Stimulated activated CD8-positive, alpha-beta memory T cell treated with anti-CD3 and anti-CD28 coated beads, Interleukin-7, amount 100 ng/mL, for 1 hour (primary cell): ENCODE measurements at places on chromosomes 3 and 15.

DNA sequence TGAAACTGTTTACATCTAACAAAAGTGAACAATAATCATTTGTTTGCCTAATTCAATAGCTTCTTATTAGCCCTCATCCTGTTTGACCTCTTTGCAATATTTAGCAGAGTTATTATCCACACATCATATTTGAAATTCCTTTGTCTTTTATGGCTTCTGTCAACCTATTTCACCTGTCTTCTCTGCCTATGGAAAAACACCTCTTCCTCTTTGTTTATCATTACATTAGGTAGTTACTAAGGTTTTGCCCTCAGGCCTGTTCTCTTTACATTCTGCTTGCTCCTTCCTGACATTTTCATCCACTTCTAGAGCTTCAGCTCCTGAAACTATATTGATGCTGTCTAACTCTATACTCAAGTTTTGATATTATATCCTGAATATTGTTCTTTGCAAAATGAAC lies 183.0 kb downstream of the SUCNR1 start:
- no peak for DNase-seq

- DNase-seq, result no peak
These were observed 48.8 kb downstream of the TIPARP start for GRCh38 chr3:156723182-156723619.

DNA sequence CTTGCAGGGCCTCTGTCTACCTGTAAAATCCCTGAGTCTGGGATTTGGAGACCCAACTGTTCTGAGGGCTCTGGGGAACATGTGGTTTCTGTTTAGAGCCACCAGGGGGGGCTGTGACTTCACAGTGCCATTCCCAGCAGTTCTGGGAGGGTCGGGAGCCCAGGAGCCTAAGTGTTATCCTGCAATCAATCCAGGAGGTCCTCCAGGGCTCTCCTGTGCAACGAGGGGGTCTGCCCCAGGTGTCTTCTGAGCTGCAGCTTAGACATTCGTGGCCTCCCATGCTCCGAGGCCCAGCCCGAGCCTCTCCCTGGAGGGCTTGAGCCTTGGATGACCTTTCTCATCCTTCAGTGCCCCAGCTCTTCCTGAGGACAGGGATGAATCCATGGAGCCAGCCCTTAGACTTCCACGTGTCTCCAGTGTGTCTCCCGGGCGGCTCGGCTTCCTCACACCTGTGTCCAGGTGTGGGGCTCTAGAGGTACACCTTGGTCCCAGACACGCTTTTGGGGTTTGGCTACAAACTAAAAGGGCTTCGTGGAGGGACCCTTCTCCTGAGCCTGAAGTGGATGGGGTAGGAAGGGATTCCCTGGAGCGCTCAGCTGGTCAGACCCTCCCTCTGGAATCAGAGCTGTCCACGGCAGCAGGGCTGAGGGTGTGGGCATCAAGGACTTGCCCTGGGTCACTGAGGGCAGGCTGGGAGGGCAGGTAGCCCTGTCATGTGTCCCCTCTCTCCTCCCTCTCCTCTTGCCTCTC lies 20.3 kb upstream of the ABTB1 start:
- no peak for DNase-seq

- no peak for DNase-seq
These were observed 28.3 kb upstream of the AP4E1 start for GRCh38 chr15:50880206-50880605.

DNA sequence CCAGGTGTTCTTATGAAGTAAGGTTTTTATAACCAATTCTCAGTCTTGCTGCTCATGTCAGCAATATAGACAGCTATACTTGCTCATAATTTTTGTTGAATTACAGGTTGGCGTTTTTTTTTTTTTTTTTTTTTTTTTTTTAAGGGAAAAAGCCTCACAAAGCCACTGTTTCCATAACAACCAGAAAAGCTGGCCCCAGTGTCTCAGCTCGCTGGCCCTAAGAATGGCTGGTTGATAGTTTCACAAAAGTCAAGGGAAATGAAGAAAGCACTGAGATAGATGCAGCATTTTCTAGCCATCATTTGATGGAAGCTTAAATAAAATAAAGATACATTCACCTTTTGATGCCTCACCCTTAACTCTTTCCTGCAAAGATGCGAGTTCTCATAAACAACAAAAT lies 121.9 kb downstream of the C3orf70 start:
- no peak for DNase-seq

DNA sequence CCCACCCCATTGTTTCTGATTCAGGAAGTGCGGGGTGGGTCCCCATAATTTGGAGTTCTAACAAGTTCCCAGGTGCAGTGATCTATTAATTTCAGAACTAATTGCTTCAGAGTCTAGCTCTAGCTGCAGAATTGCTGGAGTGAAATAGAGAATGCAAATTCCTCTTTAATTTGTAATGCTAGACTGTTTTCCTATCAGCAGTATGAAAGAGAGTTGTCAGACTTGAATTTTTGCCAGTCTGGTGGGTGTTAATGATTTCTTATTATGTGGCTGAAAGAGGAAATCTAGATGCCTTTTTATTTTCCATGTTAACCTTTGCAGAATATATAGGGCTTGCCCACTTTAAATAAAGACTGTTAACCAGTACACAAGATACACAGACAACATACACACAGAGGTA lies 23.7 kb downstream of the APH1B start:
- no peak for DNase-seq
